ENCODE measurements at places on chromosomes 6 and 20.

GRCh38 chr6:79223611-79224404 is 10.7 kb downstream of the HMGN3 start:
- no peak for DNase-seq

GRCh38 chr6:13513626-13514502 is 26.5 kb upstream of the GFOD1 start:
- DNase-seq, result no peak

GRCh38 chr20:24828992-24829648 is 119.9 kb upstream of the CST7 start:
- DNase-seq, result no peak

- DNase-seq, result no peak
These were observed 7.4 kb upstream of the ULBP3 start for GRCh38 chr6:150076196-150076893.

DNA sequence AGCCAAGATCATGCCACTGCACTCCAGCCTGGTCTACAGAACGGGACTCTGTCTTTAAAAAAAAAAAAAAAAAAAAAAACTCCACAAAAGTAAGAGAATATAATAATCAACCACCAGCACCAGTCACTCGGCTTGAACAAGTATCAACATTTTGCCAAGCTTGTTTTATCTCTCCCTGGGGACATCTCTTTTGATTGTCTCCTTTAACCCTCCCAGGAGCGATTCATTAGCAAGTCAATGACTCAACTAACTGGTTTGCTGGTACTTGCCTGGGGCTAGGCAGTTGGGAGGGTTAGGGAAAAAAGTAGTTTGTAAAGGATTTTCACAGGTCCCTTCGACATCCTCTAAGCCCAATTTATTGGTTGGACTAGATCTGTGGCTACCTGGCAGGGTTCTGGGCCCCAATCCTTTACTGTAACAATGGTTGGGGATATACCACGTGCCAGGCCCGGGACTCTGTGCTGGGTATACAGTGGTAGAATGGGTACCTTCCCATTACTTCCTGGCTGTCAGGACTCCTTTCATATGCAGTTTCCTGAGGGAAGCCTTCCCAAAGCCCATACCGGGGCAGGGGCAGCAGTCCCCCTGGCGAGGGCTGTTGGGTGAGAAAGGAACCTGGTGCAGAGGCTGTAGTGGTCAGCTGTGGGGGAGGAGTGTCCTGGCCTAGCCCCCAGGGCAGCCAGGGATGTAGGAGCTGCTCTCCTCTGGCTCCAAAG is 12.2 kb downstream of the TGIF2 start:
- no peak for DNase-seq

GRCh38 chr20:50589548-50590347 is 79.6 kb downstream of the PTPN1 start:
- no peak for DNase-seq

- DNase-seq, result no peak
These were observed 318.9 kb downstream of the HDGFL1 start for GRCh38 chr6:22888163-22888752.

DNA sequence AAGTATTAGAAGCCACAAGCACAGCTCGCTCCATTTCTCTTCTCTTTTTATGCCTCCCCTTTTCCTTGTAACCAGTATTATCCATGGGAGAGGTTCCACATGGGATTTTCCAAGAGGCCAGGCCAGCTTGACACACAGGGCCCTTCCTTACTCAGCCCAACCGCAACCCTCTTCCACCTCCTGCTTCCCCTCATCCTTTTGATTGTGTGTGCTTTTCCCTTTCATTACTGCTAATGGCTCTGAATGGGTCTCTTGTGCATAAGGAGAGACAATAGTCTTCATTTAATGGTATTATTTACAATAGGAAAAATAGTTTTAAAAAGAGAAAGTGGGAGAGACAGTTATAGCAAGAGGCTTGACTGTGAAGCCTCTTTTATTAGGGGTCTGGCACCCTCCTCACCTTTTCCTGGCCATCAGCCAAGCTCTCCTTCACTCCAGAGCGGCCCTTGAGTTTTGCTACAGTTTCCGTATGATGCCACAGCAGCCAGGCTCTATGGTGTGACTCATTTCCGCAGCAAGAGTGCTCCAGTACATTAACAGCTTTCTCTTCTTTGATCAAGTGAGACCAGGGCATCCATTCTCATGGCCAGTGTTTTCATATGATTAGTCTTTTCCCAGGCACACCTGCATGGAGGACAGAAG is 579.5 kb downstream of the TFAP2B start:
- DNase-seq, result no peak

DNA sequence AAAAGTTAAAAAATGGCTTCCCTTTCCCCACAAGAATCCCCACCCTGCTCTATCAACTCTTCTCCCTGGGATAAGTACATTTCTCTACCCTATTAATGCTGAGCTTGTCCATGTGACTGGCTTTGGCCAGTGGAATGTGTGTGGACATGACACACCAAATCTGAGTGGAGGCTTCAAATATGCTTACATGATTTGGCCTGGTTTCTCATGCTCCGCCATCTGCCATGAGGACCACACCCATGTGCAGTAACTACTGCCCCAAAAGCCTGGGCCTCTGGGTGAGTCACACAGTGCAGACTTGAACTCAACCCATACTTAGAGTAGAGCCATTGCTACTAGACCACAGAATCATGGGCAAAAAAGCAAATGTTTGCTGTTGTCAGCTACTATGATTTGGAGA is 65.4 kb downstream of the PRND start:
- no peak for DNase-seq

DNA sequence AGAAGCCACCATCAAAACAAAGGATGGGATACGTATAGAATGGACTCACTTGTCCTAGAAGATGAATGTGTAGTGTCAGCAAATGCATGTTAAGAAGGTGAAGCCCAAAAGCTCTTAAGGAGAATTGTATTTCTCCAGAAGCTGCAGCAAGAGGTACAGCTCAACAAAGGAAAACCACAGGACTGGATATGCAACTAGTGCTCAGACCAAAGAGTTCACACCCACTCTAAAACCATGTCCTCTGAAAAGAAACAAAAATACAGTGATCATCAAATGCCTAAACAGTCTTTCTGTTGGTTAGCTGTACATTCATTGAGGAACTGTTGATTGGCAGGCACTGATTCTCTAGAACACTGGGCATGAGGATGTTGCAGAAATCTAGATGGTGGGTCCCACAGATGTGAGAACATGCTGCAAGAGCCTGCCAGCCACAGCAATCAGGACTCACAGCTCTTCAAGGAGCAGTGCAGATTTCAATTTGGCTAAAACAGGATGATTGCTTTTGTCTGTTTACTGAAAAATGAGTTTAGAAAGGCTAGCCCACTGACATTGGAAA is 94.6 kb downstream of the COL9A1 start:
- DNase-seq, result no peak

DNA sequence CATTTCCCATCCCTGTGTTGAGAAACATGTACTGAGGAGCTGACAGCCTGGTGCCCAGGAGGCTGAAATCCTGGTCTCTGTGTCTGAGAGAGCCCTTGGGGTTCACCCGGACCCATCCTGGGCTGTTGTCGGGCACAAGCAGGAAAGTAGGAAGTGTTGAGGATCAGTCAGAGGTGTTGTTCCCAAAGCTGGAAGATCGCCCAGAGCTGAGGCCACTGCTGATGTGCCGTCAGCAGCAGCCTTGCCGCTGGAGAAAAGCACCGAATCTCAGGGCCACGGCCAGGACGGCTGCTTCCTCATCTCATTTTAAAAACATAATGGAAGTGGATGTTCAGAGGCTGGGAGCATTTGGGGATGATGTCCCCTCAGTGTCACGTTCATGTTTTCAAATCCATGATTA is 218.5 kb downstream of the UST start:
- DNase-seq, result no peak

Data from NCI-H82 (cell line).